ENCODE measurements at places on chromosomes 2 and 18.
A peak's percentile ranks its signal among the peaks of the same experiment; 100 is the strongest.

DNA sequence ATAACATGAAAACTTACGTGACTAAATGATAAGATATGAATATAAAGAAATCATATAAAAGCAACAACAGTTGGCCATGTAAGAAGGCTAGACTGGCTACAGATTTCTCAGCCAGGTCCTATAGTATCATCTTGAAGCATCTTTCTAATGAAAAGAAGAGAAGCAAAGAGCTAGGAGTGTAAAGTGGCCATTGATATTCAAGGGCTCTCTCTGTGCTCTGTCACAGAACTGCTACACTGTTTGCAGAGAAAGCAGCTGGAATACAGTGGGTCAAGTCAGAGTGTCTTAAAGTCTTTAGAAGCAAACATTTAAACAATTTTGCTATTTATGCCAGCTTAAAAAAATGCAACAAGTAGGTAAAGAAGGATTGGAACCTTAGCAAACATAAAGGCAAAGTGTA is 118.8 kb downstream of the SCN9A start:
- H3K36me3 ChIP-seq, result no peaks in the 10 kb centered on the region
- no peaks in the 10 kb centered on the region for H3K4me1 ChIP-seq
- no peak overlapping the region for H3K27ac ChIP-seq
- no peaks in the 10 kb centered on the region for H3K27me3 ChIP-seq

- no peak overlapping the region for H3K4me3 ChIP-seq
- H3K36me3 ChIP-seq, result no peaks in the 10 kb centered on the region
- H3K27ac ChIP-seq, result peak overlapping the region; percentile 1
- H3K27me3 ChIP-seq, result no peaks in the 10 kb centered on the region
- ATAC-seq, result no peak
- H3K4me1 ChIP-seq, result peaks cover 4% of the 10 kb centered on the region
These were observed 51.1 kb downstream of the MTHFD2 start for GRCh38 chr2:74249406-74250122.

- H3K4me3 ChIP-seq, result no peak overlapping the region
- no peak for ATAC-seq
- no peaks in the 10 kb centered on the region for H3K36me3 ChIP-seq
- H3K27me3 ChIP-seq, result no peaks in the 10 kb centered on the region
- H3K4me1 ChIP-seq, result peaks cover 13% of the 10 kb centered on the region
These were observed 100.1 kb downstream of the ZNF516 start for GRCh38 chr18:76394780-76395476.

DNA sequence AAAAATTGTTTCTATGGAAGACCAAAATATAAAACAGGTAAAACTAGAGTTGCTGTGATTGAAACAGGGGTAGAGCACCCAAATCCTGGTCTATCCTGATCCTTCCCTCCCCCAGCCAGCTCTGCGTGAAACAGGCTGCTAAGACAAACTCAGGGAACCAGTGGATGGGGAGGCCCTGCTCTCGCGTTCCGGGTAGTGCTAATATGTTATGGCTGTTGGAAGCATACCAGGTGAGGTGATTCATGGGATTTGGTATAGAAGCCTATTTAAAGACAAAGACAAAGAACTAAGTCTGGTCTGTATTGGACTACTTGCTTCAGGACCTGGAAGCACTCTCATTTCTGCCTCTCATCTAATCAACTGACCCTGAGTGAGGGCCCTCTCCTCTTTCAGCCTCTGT is 63.0 kb upstream of the CCBE1 start:
- H3K27me3 ChIP-seq, result peaks cover 8% of the 10 kb centered on the region
- H3K27ac ChIP-seq, result no peak overlapping the region
- no peak overlapping the region for H3K4me3 ChIP-seq

DNA sequence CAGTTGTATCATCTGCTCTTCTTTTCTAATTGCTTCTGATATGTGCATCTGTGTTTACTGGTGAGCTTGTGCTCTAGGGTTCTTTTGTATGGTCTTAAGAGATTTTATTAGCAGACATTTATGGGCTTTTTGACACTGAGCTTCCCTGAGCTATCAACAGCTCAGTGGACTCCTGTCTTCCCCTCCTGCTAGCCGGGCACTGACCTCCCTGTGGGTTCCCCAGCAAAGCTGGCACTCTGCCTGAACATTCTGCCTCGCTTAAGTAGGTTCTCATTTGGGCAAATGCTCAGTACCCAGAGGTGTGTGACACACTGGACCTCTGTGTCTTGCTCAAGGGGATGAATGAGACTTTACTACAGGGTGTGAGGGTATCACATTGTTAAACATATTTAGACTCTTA is 15.8 kb downstream of the TRAF3IP1 start:
- H3K36me3 ChIP-seq, result peaks cover 19% of the 10 kb centered on the region
- H3K27me3 ChIP-seq, result no peaks in the 10 kb centered on the region
- H3K4me3 ChIP-seq, result no peak overlapping the region
- no peak overlapping the region for H3K27ac ChIP-seq
- ATAC-seq, result no peak
- H3K4me1 ChIP-seq, result no peaks in the 10 kb centered on the region

DNA sequence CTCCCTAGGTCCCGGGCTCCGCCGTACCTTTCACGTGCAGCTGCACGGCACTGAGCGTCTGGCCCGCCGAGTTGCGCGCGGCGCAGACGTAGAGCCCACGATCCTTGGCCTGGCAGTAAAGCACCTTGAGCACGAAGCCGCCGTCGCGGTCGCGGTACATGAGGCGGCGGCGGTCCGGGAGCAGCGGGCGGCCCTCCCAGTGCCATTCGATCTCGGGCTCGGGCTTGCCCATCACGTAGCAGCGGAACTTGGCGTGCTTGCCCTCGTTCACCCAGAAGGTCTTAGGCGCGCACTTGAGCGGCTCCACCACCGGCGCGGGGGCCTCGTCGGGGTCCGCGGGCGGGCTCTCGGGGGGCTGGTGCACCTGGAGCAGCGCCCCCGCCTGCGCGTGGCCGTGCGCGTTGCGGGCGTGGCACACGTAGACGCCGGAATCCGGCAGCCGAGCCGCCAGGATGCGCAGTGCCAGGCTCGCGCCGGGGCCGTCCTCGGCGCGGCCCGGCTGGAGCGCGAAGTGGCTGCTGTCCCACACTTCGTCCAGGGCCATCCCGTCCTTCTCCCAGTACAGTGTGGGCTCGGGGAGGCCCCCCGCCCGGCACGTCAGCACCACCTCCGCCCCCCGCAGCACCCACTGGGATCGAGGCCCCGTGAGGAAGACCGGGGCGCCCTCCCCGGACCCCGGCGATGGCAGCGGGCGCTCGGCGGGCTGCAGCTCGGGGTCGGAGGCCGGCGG is 980 bp downstream of the OBSL1 start:
- peak overlapping the region; percentile 46 for H3K4me3 ChIP-seq
- H3K36me3 ChIP-seq, result no peaks in the 10 kb centered on the region
- no peak overlapping the region for H3K27ac ChIP-seq
- ATAC-seq, result peak; percentile 47

DNA sequence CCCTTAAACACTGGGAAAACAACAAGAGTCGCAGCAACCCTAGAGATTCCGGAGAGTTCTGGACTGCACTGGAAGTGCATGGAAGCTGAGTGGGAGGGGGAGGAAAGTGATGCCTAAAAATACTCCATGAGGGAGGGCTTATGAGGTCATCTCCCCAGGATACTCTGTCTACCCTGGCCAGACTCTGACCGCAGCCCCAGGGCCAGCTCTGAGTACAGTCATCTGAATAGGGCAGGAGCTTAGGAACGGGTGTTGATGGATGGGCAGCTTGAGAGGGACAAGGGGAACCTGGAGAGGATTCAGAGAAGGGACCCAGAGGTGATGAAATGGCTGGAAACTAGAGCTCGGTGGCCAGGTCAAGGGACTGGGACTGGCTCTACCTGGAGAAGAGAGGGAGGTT is 79.3 kb upstream of the IGFBP5 start:
- H3K27me3 ChIP-seq, result peaks cover 22% of the 10 kb centered on the region
- H3K4me1 ChIP-seq, result no peaks in the 10 kb centered on the region
- H3K4me3 ChIP-seq, result no peak overlapping the region
- no peak for ATAC-seq
- H3K36me3 ChIP-seq, result no peaks in the 10 kb centered on the region

DNA sequence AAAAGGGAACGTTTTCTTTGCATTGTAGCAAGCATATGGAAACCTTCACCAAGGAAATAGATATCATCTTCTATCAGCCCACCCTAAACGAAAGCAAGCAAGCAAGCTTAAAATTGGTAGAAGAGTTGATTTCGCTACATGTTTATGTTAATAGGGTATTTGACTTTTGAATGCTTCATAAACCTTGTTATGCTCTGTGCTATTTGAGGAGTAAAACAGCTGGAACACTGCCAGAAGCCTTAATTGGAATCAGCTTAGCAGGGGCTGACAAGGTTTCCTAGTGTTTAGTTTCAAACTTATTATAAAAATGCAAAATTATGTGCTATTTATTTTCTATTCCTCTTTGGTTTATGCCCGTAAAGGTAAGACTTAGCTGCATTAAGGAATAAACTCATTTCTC is 70.6 kb upstream of the LINC00305 start:
- no peak overlapping the region for H3K27ac ChIP-seq
- H3K4me1 ChIP-seq, result no peaks in the 10 kb centered on the region
- no peak for ATAC-seq
- no peaks in the 10 kb centered on the region for H3K36me3 ChIP-seq
- no peaks in the 10 kb centered on the region for H3K27me3 ChIP-seq

DNA sequence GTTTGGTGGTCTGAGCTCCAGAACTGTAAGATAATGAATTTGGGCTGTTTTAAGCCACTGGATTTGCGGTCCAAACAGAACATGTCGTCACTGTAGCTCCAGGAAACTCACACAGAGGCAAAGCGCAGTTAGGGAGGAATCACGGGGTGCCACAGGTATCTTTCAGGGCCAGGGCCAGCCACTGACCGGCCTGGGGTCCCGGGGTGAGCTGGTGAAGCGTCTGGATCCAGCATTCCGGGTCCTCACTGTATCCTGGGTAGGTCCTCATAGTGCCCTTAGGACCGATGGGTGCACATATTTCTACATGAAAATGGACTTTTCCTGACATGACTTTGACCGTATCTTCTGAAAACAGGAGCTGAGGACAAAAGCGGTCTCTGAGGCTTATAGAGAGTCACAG is 196.0 kb upstream of the HDAC4 start:
- no peak for ATAC-seq
- no peak overlapping the region for H3K27ac ChIP-seq
- H3K27me3 ChIP-seq, result no peaks in the 10 kb centered on the region

GRCh38 chr2:117470311-117471095 is 344.0 kb upstream of the DDX18 start:
- ATAC-seq, result no peak
- no peaks in the 10 kb centered on the region for H3K36me3 ChIP-seq
- no peak overlapping the region for H3K4me3 ChIP-seq
- H3K4me1 ChIP-seq, result no peaks in the 10 kb centered on the region
- H3K27me3 ChIP-seq, result no peaks in the 10 kb centered on the region
- no peak overlapping the region for H3K27ac ChIP-seq

GRCh38 chr2:203918264-203918663 is 18.3 kb upstream of the ICOS start:
- H3K27me3 ChIP-seq, result no peaks in the 10 kb centered on the region
- ATAC-seq, result no peak
- peak overlapping the region; percentile 63 for H3K4me3 ChIP-seq
- no peak overlapping the region for H3K27ac ChIP-seq

GRCh38 chr2:18722101-18722500 is 132.7 kb upstream of the NT5C1B start:
- no peak for ATAC-seq
- H3K36me3 ChIP-seq, result peaks cover 5% of the 10 kb centered on the region
- no peaks in the 10 kb centered on the region for H3K27me3 ChIP-seq
- H3K4me3 ChIP-seq, result no peak overlapping the region
- no peaks in the 10 kb centered on the region for H3K4me1 ChIP-seq

GRCh38 chr2:176136374-176137251 is 7.1 kb downstream of the HOXD8 start:
- no peak overlapping the region for H3K4me3 ChIP-seq
- ATAC-seq, result no peak
- peaks cover 4% of the 10 kb centered on the region for H3K4me1 ChIP-seq
- H3K27ac ChIP-seq, result no peak overlapping the region
- peaks cover 25% of the 10 kb centered on the region for H3K36me3 ChIP-seq

DNA sequence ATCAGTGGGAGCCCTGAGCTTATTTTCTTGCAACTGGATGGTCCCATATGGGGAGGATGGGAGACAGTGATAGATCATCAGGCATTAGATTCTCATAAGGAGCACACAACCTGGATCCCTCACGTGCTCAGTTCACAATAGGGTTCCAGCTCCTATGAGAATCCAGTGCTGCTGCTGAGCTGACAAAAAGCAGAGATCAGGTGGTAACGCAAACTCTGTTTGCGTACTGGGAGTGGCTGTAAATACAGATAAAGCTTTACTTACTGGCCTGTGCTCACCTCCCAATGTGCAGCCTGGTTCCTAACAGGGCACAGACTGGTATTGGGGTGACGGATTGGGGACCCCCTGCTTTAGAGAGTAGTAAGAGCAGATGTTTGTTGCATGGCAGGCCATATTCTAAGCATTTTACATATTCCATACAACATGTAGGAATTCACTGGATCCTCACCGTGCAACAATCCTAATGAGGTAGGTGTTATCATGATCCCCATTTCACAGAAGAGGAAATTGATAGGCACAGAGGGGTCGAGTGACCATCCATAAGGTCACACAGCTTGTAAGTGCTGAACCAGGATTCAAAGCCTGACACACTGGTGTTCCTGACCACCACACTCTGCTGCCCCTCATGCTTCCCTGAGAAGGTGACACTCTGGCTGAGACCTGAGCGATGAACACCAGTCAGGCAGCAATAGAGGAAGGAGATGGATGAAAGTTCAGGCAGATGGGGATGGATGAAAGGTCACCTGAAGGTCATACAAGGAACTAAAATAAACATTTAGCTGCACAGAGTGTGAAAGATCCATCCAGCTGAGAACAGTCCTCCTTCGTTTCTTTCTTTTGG is 15.7 kb upstream of the MAT2A start:
- no peak overlapping the region for H3K4me3 ChIP-seq
- no peaks in the 10 kb centered on the region for H3K36me3 ChIP-seq
- peaks cover 9% of the 10 kb centered on the region for H3K27me3 ChIP-seq
- H3K4me1 ChIP-seq, result no peaks in the 10 kb centered on the region

GRCh38 chr2:101446869-101447268 is 28.0 kb downstream of the RFX8 start:
- peaks cover 14% of the 10 kb centered on the region for H3K4me1 ChIP-seq
- no peaks in the 10 kb centered on the region for H3K36me3 ChIP-seq
- no peak overlapping the region for H3K27ac ChIP-seq
- peak; percentile 91 for ATAC-seq
- no peak overlapping the region for H3K4me3 ChIP-seq

DNA sequence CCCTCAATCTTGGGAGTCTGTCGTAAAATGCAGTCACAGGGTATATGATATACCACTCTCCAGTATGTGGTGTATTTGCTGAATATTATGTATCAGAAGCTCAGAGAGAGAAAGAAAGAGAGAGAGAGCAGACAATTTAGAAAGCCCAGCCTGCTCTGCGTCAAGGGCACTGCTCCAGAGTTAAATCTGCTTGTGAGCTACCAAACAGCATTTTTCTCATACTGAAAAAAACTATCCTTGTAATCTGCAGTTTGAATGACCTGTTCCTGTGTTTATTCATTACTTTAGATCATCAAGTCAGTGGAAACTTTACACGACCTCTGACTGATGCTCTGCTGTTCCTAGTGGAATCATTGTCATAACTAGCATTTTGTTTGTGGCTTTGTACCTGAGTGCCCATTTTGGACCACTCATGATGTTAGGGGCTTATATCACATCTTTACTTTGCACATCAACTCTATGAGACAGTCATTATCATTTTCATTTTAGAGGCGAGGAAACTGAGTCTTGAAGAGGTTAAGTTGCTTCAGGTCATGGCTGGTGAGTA is 89.2 kb upstream of the PELI1 start:
- H3K36me3 ChIP-seq, result no peaks in the 10 kb centered on the region
- H3K4me1 ChIP-seq, result peaks cover 10% of the 10 kb centered on the region
- H3K27me3 ChIP-seq, result peaks cover 7% of the 10 kb centered on the region
- no peak overlapping the region for H3K27ac ChIP-seq
- peak; percentile 51 for ATAC-seq
- no peak overlapping the region for H3K4me3 ChIP-seq

Data from activated T-helper 17 cell treated with anti-CD3 and anti-CD28 coated beads, Interleukin-2, amount 50 U/mL, for 72 hours (primary cell).